ENCODE measurements at places on chromosomes 1 and 21. TPM values are rescaled to one million over a fixed set of nuclear protein-coding genes. Genes with fewer than 3 reads are reported as not detected.

The CENPF gene
- total RNA-seq: 128 TPM

The LENEP gene
- 0.36 TPM for total RNA-seq

- no peak overlapping the region for H3K27ac ChIP-seq
- H3K4me3 ChIP-seq: no peak overlapping the region
- H3K27me3 ChIP-seq: no peaks in the 10 kb centered on the region
Measured at GRCh38 chr1:8723010-8723409, 94.4 kb downstream of the RERE start.

The OR6N1 gene
- total RNA-seq: not detected

- H3K27me3 ChIP-seq: no peaks in the 10 kb centered on the region
- DNase-seq: no peak
- H3K36me3 ChIP-seq: peaks cover 41% of the 10 kb centered on the region
- H3K4me1 ChIP-seq: peaks cover 60% of the 10 kb centered on the region
Measured at GRCh38 chr1:40042341-40042740, 1.8 kb downstream of the CAP1 start.

DNA sequence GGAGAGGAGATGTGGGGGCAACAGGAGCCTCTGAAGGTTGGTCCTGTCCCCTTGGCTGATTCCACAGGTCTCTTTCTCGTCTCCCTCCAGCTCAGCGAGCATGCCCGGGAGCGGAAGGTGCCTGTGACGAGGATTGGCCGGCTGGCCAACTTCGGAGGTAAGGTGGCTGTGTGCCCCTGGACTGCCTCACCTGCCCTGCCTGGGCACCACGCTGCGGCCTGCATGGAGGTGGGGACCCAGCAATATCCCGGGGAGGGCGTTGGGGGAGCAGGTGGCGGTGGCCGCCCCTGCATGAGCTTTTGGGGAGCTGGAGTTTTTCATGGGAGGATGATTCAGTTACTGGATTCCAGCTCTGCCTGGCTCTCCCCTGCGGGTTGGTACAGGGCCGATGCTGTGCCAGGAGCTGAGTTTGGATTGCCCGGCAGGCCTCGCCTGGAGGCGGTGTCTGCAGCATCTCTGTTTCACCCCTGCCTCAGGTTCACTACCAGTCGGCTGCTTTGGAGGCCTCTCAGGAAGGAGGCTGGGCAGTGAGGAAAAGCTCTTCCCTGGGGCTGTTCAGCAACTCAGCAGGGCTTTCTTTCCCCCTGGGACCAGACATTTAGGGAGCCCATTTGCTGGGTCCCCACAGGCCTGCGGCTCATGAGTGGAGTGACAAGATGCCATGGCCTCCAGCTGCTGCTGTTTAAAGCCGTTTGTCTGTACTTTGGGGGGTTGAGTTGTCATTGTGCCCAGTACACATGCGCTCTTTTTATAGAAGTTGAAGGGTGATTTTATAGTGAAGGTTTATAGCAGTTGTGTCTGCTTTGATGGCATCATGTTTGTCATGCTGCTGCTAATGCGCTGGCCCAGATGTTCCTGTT, 25.7 kb downstream of the COQ8A start:
- no peak overlapping the region for H3K27ac ChIP-seq
- DNase-seq: no peak
- H3K4me1 ChIP-seq: peaks cover 6% of the 10 kb centered on the region
- no peak overlapping the region for H3K4me3 ChIP-seq

GRCh38 chr1:201748335-201748734, 80.6 kb upstream of the IPO9 start:
- no peaks in the 10 kb centered on the region for H3K36me3 ChIP-seq
- no peak overlapping the region for H3K4me3 ChIP-seq
- DNase-seq: no peak
- peaks cover under 1% of the 10 kb centered on the region for H3K27me3 ChIP-seq

GRCh38 chr21:44509539-44509938, 30.5 kb downstream of the KRTAP10-1 start:
- no peak for DNase-seq
- no peak overlapping the region for H3K4me3 ChIP-seq
- peaks cover 5% of the 10 kb centered on the region for H3K4me1 ChIP-seq

DNA sequence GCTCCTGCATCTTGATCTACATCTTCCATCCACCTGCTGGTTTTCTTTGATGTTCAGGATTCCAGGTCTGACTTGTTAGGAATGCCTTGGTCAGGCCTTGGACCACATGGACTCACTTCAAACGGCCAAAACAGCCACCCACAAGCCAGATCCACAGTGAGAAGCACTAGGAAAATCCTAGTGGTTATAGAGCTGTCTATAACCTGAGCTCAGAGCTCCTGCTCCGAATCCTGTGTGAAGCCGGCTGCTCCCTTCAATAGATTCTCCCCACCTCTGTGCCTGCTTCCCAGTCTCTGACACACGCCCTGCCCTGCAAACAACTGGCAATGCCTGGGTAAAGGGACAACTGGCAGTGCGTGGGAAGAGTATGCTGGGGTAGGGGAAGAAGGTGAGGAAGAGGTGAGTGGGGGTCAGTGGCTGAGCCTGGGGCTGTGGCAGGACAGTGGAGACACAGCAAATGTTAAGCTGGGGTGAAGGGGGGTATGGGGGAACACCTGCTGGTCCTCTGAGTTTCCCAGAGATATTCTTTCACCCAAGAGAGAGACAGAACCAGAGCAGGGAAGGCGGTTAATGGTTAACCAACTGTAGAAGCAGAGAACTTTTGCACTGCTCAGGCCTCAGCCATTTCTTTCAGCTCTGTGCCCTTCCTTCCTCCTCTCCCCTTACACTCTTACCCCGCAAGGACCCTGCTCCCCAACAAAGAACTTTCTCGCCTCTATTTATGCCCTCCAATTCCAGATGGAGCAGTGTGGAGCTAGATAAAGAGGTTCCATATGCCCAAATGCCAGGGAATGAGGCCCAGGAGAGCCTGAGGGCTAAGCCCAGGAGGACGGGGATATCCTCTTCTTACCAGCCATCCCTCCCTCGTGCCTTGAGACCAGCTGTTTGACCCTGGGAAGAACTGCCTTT, 4.5 kb downstream of the PLXNA2 start:
- no peak overlapping the region for H3K4me3 ChIP-seq
- peaks cover 45% of the 10 kb centered on the region for H3K27me3 ChIP-seq
- peaks cover 15% of the 10 kb centered on the region for H3K4me1 ChIP-seq
- H3K36me3 ChIP-seq: no peaks in the 10 kb centered on the region
- no peak for DNase-seq

GRCh38 chr1:160158031-160158430, 6.6 kb downstream of the ATP1A4 start:
- no peak overlapping the region for H3K27ac ChIP-seq
- no peak overlapping the region for H3K4me3 ChIP-seq
- H3K36me3 ChIP-seq: no peaks in the 10 kb centered on the region
- DNase-seq: no peak
- H3K4me1 ChIP-seq: no peaks in the 10 kb centered on the region

- H3K27ac ChIP-seq: no peak overlapping the region
- peaks cover under 1% of the 10 kb centered on the region for H3K36me3 ChIP-seq
- H3K4me3 ChIP-seq: no peak overlapping the region
- DNase-seq: no peak
- no peaks in the 10 kb centered on the region for H3K27me3 ChIP-seq
Measured at GRCh38 chr1:243763806-243764205, 86.2 kb downstream of the AKT3 start.

DNA sequence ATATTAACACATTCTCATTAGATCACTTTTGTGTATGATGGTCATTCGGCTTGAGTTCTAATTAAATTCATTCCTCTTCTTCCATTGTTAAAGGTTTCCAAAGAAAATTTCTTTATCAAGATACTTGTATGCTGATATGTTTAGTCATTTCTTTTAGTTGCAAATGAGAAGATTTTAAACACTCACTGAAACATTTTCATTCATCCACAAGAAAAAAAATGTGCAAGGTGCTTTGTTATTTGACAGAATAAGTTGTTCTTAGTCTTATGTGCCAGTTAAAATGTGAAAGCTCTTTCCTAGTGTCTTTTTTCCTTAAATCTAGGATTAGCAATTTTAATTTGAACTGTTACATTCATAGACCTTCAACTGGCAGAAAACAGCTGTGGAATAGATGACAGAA, 727.0 kb upstream of the NEGR1 start:
- H3K36me3 ChIP-seq: no peaks in the 10 kb centered on the region
- H3K27ac ChIP-seq: no peak overlapping the region
- no peak overlapping the region for H3K4me3 ChIP-seq
- no peak for DNase-seq

- H3K27ac ChIP-seq: no peak overlapping the region
- no peaks in the 10 kb centered on the region for H3K27me3 ChIP-seq
- no peaks in the 10 kb centered on the region for H3K36me3 ChIP-seq
- no peak for DNase-seq
- H3K4me1 ChIP-seq: no peaks in the 10 kb centered on the region
- no peak overlapping the region for H3K4me3 ChIP-seq
Measured at GRCh38 chr1:166127003-166127402, 39.8 kb downstream of the FAM78B start.

DNA sequence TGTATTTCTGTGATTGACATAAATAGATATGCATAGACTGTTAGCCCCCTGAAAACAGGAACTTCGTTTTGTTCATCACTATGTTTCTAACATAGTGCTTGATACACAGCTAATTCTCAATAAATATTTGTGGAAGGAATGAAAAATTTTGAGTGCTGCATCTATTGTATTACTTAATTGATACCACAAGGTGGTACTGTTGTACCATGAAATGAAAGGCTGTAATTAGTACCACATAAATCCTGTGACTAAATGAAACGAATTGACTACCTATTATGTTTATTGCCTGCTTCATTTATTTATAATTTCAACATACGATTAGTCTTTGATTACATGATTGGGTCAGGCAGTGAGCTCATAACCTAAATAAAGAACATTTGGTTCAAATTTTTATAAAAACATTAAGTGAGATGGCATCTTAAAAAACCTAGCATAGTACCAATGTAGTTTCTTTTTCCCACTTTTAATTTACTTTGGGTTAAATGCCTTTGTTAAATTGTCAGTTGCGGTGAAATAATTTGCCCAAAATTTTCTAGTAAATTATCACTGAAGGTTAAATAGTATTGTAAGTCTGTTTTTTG, 15.0 kb upstream of the TGFB2 start:
- no peak overlapping the region for H3K4me3 ChIP-seq
- no peak overlapping the region for H3K27ac ChIP-seq
- H3K36me3 ChIP-seq: peaks cover 16% of the 10 kb centered on the region
- no peaks in the 10 kb centered on the region for H3K4me1 ChIP-seq
